CD8-positive, alpha-beta memory T cell (primary cell): ENCODE measurements at places on chromosomes 1 and 21. TPM values are rescaled to one million over a fixed set of nuclear protein-coding genes. Genes with fewer than 3 reads are reported as not detected.

GRCh38 chr1:207404849-207405525, 49.1 kb upstream of the CR2 start:
- H3K27ac ChIP-seq = no peak overlapping the region
- H3K4me1 ChIP-seq = no peaks in the 10 kb centered on the region
- H3K4me3 ChIP-seq = no peak overlapping the region
- DNase-seq = no peak
- H3K27me3 ChIP-seq = no peaks in the 10 kb centered on the region
- H3K36me3 ChIP-seq = no peaks in the 10 kb centered on the region

HPCA gene
- not detected for total RNA-seq

GRCh38 chr1:10980094-10980577, 32.3 kb upstream of the TARDBP start:
- H3K27me3 ChIP-seq = peaks cover 4% of the 10 kb centered on the region
- no peak overlapping the region for H3K27ac ChIP-seq
- no peaks in the 10 kb centered on the region for H3K36me3 ChIP-seq
- no peak for DNase-seq

SPRR2B gene
- total RNA-seq = not detected

GRCh38 chr1:241899210-241899609, 51.2 kb downstream of the EXO1 start:
- DNase-seq = no peak
- no peaks in the 10 kb centered on the region for H3K27me3 ChIP-seq
- H3K36me3 ChIP-seq = no peaks in the 10 kb centered on the region
- no peak overlapping the region for H3K4me3 ChIP-seq
